ENCODE measurements at places on chromosomes 5 and 9. TPM values are rescaled to one million over a fixed set of nuclear protein-coding genes. Genes with fewer than 3 reads are reported as not detected.

GRCh38 chr9:109560470-109561132 is 62.5 kb upstream of the PTPN3 start:
- DNase-seq, result no peak

Gene EMB
- total RNA-seq, result 47.3 TPM

Gene IL5
- not detected for total RNA-seq

DNA sequence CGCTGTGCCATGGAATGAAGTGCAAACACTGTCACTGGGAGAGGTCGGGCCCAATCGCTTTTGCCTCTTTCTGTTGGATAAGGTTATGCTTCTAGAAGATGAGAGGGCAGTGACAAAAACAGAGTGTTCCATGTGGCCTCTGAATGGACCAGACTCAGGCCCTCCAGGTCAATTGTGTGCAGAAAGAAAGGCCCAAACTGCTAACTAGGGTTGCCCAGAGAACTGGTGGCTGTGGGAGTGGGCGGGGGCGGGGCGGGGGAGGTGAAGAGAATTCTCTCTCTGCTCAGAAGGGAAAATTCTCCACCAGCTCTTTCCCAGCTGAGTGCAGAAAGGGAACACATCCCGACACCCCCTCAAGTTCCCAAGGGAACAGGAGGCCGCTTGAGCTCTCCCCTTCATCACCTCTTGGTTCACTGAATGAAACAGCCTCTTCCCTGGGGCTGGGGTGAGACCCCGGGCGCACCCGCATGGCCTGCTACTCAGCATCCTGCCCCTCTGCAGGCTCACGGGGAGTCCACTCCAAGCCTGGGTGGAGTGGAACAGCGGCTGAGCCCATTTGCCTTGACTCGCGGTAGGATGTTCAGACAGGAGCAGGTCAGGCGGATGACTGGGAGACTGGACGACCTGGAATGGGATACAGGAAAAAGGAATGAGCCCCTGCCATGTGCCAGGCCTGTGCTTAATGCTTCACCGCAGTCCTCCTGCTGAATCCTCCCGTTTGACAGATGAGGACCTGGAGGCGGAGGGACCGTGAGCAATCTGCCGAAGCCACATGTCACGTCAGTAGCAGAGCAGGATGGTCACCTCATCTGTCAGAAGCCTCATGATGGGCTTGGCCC is 93.8 kb upstream of the FANCC start:
- no peak for DNase-seq

Gene KCNIP1
- not detected for total RNA-seq

DNA sequence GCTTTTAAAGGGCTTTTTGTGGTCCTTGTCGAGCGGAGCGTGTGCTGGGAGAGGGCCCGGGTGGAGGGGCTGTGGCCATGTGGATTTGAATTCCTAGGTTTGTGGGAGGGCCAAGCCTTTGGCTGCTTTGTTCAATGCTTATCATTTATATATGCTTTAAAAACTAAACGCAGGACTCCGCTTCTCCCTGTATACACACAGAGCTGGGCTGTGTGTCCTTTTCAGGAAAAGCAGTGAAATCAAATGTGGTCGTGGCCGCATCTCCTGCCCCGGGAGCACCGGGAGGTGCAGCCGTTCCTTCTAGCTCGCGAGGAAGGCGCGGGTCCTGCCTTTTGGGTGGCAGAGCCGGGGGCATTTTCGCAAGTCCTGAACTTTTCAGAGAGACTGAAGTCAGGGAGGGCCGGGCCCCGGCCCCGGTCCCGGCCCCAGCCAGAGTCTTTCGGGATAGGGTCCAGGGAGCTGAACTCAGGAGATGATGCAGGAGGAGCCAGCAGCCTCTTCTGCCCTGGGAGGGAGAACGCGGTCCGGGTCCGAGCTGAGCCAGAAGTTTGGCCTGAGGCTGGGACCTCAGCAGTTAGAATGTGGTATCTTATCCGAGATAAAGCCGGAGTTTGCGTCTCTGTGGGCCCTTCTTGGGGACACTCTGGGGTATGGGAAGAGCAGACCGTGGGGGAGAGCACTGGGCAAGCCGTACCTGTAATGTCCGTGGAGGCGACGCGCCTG is 158.8 kb downstream of the C9orf152 start:
- no peak for DNase-seq

DNA sequence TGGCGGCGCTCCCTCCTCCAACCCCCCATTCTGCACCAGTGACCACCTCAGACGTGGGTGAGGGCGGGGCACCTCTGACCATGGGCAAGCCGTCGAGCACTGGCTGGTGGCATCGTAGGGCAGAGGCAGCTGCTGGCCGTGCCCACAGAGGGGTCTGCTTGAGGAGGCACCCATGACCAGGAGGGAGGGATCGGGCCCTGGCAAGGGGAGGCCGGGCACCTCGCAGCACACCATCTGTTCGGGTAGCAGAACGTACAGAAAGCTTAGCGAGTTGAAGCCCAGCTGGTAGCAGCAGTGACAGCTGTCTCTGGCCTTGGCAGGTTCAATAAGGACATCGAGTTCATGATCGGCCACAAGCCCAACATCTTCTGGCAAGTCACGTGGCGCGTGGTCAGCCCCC is 4.3 kb upstream of the SLC6A18 start:
- DNase-seq, result no peak

Gene HTR1A
- not detected for total RNA-seq

Gene NRARP
- total RNA-seq, result 12.3 TPM

Gene NIPSNAP3A
- 39.6 TPM for total RNA-seq

GRCh38 chr5:149656576-149657182 is 73.4 kb upstream of the PPARGC1B start:
- no peak for DNase-seq

Gene GCNT1
- 21.0 TPM for total RNA-seq

DNA sequence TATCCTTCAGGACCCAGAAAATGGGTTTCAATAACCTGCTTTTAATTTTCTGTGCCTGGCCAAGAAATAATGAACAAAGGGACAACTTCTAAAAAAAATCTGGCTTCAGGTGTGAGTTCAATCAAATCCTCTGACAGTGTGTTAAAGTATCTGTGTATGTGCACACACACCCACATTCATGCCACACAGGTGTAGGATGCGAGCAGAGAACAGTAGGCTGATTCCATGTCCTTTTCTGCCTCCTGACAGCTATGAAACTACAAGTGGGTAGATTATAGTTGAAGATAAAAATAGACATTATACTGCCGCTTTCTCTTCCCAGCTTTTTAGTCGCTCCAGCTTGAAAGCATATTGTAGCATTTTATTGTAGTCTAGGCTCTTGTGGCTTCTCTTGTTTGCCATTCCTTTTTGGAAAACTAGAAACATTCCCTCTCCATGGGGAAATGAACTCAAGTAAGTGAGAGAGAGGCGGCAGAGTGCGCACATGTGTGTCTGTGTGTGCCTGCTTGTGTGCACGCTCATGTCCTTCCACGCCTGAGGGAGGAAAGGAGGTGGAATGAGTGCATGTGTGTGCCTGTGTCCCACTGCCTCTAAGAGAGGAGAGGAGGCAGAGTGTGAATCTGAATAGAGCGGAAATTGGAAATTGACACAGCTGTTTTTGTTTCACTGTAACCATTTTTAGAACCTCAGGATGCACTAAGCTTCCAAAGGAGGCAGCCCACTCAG is 273.0 kb downstream of the ELAVL2 start:
- DNase-seq, result no peak

Gene CCDC183
- 2.2 TPM for total RNA-seq

GRCh38 chr5:122770477-122770876 is 4.4 kb upstream of the SNX2 start:
- DNase-seq, result no peak

Gene RIMOC1
- 19.4 TPM for total RNA-seq

Gene TSSK1B
- not detected for total RNA-seq

GRCh38 chr9:120886490-120886967 is 9.5 kb upstream of the PHF19 start:
- DNase-seq, result no peak

DNA sequence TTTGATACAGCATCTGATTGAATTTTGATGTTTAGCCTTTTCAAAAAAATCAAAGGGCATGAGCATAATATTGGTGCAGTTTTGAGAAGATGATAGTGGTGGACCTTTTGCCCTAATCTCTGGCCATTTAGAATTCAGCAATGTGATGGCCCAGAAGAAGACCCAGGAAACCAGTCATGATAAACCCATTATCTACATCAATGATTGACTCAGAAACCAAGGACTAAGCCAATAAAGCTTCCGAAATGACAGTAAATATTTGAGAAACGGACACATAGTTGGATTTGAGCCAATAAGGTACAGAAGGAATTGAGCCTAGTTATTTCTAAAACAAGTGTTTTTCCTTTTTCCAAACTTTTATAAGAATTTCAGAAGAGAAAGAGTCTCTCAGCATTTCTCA is 1158.8 kb upstream of the DMAC1 start:
- no peak for DNase-seq

Gene TYRP1
- not detected for total RNA-seq

GRCh38 chr5:164098531-164098930 is 593.1 kb downstream of the MAT2B start:
- DNase-seq, result no peak

DNA sequence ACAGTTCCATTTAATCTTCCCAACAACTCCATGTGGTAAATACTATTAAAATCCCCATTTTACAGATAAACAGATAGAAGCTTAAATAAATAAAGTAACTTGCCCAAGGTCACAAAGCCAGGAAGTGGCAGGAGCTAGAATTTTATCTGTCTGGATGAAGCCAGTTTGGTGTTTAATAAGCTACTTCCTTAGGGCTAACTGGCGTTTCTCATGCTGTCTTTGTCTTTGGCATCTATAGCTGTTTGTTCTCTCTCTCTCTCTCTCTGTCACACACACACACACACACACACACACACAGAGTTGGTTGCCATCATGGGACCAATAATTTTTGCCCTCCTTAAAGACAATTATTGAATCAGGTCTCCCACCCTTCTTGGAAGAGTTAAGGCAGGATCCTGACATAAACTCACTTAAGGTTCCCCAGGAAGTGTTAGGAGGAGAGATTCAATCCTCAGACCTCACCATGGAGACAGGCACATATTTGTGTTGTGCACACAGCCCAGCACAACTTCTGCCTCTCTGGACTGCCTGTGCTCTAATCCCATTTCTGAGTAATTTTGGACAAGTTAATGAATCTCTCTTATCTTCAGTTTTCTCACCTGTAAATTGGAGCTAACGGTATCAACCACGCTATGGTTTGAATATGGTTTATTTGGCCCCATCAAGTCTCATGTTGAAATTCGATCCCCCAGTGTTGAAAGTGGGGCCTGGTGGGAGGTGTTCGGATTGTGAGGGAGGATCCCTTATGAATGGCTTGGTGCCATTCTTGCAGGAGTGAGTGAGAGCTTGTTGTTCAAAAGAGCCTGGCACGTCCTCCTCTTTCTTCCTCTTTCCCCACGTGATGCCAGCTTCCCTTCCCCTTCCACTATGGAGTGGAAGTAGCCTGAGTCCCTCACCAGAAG is 8.3 kb upstream of the ADRA1B start:
- no peak for DNase-seq

DNA sequence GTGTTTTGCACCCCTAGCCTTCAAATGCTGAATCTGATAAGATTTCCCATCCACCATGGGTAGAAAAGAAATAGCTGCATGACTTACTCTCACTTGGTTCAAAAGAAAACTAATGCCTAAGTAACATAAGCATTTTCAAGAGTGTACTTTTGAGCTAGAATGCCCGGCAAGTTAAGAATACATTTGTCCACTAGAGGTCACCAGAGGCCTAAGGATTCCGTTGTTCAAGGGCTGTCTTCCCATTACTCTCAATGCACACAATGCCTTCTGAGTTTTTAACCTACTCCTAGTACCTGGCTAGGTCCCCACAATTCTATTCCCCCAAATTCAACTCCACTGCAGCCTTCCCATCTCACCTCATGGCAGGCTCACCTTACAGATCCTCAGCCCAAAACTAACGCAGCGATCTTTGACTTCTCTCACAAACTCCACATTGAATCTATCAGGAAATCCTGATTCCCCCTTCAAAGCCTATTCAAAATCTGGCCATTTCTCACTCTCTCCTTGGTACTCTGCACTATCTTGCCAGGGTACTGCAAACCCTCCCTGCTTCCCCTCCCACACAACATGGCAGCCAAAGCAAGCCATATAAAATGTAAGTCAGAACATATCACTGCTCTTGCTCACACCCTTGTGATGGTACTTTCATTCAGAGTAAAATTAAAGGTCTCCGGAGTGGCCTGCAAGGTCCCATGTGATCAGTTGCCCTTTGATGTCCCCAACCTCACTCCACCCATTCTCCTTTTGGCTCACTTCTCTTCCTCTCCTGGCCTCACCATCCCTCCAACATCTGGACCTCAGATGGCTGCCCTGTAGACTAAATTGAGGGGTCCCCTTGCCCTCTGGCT is 13.4 kb downstream of the OXCT1 start:
- no peak for DNase-seq

Gene SPATA6L
- 2.1 TPM for total RNA-seq

GRCh38 chr5:121399879-121400278 is 451.8 kb upstream of the FTMT start:
- no peak for DNase-seq

Gene ESM1
- not detected for total RNA-seq

DNA sequence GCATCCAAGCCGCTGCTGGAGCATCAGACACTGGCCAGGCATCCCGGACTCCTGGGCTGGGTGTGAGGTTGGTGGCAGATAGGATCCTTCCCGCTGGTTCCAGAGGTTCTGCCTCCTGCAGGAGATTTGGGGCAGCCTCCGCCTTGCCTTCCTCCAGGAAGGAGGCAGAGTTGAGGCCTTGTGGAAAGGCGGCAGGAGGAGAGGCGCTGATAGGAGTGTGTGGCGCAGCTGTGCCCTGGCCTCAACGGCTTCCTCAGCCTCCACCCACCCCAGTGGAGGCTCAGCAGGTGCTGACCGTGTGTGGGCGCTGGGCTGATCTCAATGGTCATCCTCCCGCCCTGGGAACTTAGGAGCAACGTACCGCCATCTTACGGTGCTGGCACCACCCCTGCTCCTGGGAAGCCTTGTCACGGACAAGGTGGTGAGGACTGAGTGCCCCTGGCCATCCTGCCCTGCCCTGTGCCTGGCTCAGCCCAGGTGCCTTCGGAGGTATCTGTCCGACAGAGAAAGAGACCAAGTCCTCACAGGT is 10.2 kb downstream of the NCS1 start:
- DNase-seq, result no peak

DNA sequence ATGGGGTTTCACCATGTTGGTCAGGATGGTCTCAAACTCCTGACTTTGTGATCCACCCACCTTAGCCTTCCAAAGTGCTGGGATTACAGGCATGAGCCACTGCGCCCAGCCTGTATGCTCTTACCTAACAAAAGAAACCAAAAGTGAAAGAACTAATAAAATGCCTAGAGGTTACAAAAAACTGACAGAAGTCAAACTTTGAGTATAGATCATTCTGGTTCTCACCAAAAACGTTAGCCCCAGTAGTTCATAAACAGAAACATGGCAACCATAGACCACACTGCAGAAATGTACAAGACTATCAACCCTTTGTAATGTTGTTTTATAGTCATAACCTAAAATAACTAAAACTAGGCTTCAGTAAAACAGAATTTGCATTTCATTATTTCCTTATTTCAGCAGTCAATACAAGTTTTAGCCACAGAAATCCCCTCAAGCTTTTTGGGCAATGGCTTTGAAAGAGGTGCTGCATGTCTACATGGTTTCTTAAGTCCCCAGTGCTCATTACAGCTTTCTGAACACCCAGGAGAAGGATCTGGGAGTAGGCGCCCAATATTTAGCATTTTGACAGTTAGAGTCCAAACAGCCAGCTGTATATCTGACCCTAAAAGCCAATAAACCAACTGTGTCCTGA is 72.5 kb downstream of the EPB41L4A start:
- no peak for DNase-seq

- DNase-seq, result no peak
These were observed 89.3 kb upstream of the ALDH1A1 start for GRCh38 chr9:73042155-73042554.
